ENCODE measurements at places on chromosomes 11 and 22.

DNA sequence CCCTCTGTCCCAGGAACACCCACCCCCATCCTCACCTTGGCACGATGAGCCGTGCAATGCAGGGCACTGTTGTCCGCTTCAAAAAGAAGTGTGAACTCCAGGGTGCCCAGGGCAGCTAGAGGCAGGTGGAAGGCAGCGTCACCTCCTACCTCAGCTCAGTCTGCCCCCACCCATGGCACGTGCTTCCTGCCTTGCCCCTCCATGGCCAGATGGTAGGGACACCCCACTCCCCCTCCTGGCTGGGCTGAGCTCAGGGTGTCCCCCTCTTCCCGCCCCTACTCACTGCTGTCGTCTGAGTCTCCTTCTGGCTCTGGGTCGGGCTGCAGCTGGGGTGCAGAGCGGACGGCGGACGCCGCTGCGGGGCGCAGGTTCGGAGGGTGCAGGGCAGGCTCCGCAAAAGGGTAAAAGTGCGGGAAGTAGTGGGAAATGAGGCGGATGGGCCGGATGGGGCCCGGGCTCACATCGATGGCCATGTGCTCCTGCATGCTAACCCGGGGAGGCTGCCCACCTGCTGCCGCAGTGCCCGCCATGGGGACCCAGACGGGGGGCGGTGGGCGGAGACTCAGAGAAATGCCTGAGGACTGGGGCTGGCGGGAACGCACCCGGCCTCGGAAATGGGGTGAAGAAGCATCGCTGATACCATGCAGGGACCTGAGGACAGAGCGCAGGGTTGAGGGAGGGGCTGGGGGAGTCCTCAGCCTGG lies 9.1 kb downstream of the NDUFV1 start:
- DNase-seq = no peak

GRCh38 chr11:9855579-9856287 lies 191.9 kb downstream of the SWAP70 start:
- no peak for DNase-seq

GRCh38 chr11:123640029-123640428 lies 14.4 kb downstream of the SCN3B start:
- no peak for DNase-seq

DNA sequence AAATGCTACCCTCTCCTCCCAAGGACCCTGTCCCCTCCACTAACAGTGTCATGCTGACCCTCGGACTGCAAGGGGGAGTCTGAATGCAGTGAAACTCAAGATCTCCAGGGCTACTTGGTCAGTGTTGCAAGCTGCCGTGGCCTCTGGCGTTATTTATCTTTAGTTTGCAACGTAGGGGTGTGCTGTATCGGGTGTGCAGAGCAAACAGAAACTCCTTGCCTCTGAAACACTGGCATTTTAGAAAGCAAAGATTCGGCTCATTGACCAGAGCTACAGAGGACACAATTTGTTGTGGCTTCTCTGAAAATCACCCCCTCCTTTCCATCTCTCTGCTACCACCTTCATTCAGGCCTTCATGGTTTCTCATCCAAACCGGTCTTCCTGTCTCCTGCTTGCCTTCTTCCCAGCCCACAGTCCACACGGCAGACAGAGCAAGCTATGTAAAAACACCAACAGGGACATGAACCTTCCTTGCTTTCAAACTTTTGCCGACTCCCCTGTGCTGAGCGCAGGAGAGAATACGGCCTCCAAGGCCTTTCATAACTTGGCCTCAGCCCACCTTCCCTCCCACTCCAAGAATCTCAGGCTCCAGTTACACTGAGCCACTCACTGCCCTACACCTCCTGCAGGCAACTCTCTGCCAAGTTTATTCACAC lies 14.9 kb downstream of the FZD4 start:
- no peak for DNase-seq

GRCh38 chr11:114340311-114341131 lies 44.3 kb downstream of the NNMT start:
- DNase-seq = peak; percentile 71

GRCh38 chr22:26271427-26271826 lies 102.2 kb downstream of the SEZ6L start:
- DNase-seq = no peak

- DNase-seq = no peak
Observed at GRCh38 chr22:47123006-47123826, 360.8 kb downstream of the TBC1D22A start.

- no peak for DNase-seq
Observed at GRCh38 chr11:78472905-78473304, 55.3 kb upstream of the GAB2 start.
